ENCODE measurements at places on chromosomes 1 and 21.
A peak's percentile ranks its signal among the peaks of the same experiment; 100 is the strongest.

- no peak for DNase-seq
Observed at GRCh38 chr1:189939967-189940366, 537.7 kb downstream of the BRINP3 start.

GRCh38 chr21:38660333-38661196 is 145.2 kb upstream of the ETS2 start:
- no peak for DNase-seq

GRCh38 chr1:204126956-204127355 is 24.9 kb downstream of the ETNK2 start:
- no peak for DNase-seq

DNA sequence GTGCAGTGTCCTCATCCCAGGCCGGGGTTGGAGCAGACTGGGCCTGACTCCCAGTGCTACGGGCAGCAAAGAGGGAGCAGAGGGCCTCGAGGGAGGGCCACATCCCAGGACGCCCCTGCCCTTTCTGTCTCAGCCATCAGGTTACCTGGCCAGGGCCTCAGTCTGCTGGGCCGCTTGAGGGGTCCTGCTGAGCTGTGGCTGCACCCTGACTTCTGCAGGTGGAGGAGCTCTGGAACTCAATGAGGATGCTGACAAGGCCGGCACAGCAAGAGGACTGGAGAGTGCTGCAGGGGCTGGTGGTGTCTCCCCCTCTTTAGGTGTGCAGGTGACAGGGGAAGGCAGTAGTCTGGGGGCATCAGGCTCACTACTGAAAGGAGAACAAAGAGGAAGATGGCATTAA is 3.3 kb downstream of the ZNF692 start:
- no peak for DNase-seq

DNA sequence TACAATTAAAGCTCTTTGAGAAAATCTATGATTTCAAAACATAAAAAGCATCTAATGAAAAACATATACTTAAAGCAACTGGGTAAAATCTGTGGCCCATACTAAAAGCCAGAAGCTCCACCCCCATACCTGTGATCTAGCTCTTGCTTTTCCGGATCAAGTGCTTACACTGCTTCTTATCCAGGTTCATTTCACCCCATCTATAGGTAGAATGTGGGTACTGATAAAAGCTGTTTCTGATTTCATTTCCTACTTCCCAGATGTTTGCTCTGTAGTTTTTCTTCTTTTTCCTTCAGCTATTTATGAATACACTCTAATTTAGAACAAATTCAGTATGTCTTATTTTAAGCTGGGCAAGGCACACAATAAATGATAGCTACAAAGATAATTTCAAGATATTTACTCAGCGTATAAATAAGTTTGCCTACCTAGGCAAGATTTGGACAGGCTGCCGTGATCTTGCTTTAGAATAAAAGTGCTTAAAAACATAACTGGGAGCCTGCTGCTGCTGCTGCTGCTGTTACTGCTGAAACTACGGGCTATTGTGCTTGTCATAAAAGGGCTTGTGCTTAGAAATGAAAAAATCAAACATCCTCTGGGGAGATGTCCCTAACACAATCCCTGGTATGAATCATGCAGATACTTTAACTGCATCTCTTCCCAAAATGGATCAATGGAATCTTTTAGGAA is 2.1 kb downstream of the SIPA1L2 start:
- DNase-seq = no peak

- DNase-seq = no peak
Observed at GRCh38 chr1:178644308-178645120, 80.5 kb upstream of the RALGPS2 start.

- DNase-seq = no peak
Observed at GRCh38 chr1:168933141-168933805, 173.2 kb upstream of the ATP1B1 start.

- no peak for DNase-seq
Observed at GRCh38 chr1:172277275-172277674, 143.2 kb upstream of the C1orf105 start.

- no peak for DNase-seq
Observed at GRCh38 chr1:228147768-228148167, 2.0 kb upstream of the GJC2 start.

- no peak for DNase-seq
Observed at GRCh38 chr1:94676686-94677085, 135.1 kb upstream of the F3 start.

DNA sequence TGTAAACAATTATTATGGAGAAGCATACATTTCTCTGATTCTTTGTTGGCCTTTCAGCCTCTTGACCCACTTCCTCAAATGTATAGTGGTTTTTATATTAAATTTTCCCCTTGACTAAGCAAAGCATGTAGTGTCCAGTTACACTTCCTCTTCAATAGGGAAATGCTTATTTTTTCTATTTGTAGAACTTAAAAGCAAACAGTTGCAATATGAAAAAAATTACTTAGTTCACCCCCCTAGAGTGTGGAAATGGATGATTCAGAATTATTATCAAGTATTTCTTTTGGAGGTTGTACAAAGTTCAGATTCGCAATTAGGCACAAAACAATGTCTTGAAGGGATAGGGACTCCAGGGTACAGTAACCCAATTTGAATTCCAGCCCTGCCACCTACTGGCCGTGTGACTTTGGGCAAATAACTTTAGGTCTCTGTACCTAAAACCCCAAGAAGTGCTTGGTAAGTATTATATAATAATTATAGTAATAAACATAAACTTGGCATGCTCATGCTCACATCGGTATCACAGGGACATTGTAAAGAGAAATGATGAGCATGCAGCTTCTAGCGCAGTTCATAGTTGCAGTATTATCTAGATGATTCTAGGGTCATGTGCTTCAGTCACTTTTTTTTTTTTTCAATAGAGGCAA is 28.6 kb upstream of the IFNGR2 start:
- DNase-seq = peak; percentile 49

- DNase-seq = no peak
Observed at GRCh38 chr1:30051777-30052176, 671.6 kb downstream of the MATN1 start.

DNA sequence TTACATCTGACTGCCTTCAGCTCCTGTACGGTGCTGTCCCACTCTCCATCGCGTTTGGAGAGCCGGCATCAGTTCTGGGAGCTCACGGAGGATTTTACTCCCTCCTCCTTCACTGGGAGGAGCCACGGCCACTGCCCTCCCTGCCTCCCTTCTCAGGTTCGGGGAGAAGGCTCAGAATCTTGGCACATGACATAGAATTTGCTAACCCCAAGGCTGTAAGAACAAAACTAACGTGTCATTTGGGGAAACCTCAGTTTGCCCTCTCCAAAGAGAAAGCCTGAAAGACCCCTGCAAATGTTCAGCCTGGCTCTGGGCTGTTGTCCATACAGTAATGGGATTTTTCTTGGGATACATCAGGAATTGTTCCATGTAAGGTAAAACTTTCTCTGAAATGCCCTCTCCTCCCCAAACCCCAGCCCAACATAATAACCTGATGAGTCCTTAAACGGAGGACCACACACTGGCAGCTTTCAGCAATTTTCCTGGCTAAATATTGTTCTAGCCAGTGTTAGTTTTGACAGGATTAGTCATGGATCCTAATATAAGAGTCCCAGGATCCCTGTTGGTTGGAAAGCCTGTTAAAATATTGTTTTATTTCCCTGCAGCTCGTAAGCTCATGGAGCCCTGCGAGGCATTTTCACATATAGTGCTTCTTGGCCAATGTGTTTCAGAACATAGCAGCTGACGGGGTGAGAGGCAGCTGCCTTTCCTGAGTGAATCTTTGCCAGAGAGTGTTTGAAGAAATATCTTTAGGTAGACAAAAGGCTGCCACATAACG is 98.8 kb downstream of the RHOU start:
- no peak for DNase-seq

GRCh38 chr1:155979597-155980343 is 1.4 kb upstream of the ARHGEF2 start:
- no peak for DNase-seq

GRCh38 chr1:7821282-7821681 is 31.6 kb downstream of the UTS2 start:
- no peak for DNase-seq

- DNase-seq = no peak
Observed at GRCh38 chr1:165840423-165840822, 13.0 kb downstream of the UCK2 start.

DNA sequence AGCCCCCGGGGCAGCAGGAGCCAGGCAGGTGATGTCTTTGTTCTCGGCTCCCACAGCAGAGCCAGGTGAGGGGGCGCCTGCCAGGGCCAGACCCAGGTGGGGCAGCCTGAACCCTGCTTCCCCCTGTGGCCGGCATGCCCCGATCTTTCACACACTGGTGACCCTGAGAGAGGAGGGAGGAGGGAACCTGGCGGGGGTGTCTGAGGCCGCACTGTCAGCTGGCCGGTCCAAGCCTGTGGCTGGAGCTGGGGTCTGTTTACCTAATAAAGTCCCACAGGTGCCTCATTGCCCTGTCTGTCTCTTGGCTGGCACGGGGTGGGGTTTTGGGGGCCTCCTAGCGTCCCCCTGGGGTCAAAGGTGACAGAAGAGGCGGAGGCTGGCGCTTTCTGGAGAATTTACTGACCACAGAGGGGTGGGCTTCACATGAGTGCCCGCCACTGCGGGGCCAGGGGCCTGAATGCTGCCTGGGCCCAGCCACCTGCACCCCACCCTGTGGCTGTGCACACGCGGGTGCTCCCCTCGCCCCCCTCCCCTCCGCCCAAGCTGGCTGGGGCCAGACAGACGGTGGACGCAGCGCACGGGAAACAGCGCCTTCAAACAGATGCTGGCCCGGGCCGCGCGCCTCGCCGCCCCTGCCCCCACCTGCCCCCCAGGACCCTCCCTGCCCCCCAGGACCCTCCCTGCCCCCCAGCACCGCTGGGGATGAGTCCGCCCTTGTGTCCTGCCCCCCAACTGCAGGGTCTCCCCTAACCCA is 5.8 kb downstream of the TMEM240 start:
- DNase-seq = no peak

All from stimulated activated CD8-positive, alpha-beta memory T cell treated with anti-CD3 and anti-CD28 coated beads, Interleukin-7, amount 100 ng/mL, for 4 hours (primary cell).